HepG2 (cell line): ENCODE measurements at places on chromosomes 2 and 18.
A peak's percentile ranks its signal among the peaks of the same experiment; 100 is the strongest.

GRCh38 chr2:75523313-75524275, 37.1 kb downstream of the EVA1A start:
- DNase-seq = peak; percentile 100
- H3K4me1 ChIP-seq = peaks cover 100% of the 10 kb centered on the region
- no peaks in the 10 kb centered on the region for H3K27me3 ChIP-seq
- peak overlapping the region; percentile 59 for H3K4me3 ChIP-seq
- H3K27ac ChIP-seq = peak overlapping the region; percentile 92
- H3K36me3 ChIP-seq = peaks cover 36% of the 10 kb centered on the region

- H3K4me3 ChIP-seq = no peak overlapping the region
- no peak for DNase-seq
- peaks cover 5% of the 10 kb centered on the region; the same call in 1 of the 3 replicates for H3K27me3 ChIP-seq
- no peak overlapping the region for H3K27ac ChIP-seq
- H3K4me1 ChIP-seq = peaks cover 8% of the 10 kb centered on the region
Measured at GRCh38 chr2:205709319-205709718, 27.0 kb downstream of the NRP2 start.

- no peak for DNase-seq
- peak overlapping the region; percentile 96 for H3K27ac ChIP-seq
- H3K27me3 ChIP-seq = no peaks in the 10 kb centered on the region; the same call in 2 of the 3 replicates
- peak overlapping the region; percentile 82 for H3K4me3 ChIP-seq
- peaks cover 30% of the 10 kb centered on the region for H3K4me1 ChIP-seq
Measured at GRCh38 chr18:11906926-11907874, 917 bp downstream of the MPPE1 start.

GRCh38 chr2:236117401-236117800, 50.8 kb downstream of the GBX2 start:
- no peaks in the 10 kb centered on the region for H3K27me3 ChIP-seq
- no peak for DNase-seq
- H3K36me3 ChIP-seq = no peaks in the 10 kb centered on the region; the same call in 1 of the 2 replicates
- H3K27ac ChIP-seq = no peak overlapping the region
- peaks cover 30% of the 10 kb centered on the region for H3K4me1 ChIP-seq

DNA sequence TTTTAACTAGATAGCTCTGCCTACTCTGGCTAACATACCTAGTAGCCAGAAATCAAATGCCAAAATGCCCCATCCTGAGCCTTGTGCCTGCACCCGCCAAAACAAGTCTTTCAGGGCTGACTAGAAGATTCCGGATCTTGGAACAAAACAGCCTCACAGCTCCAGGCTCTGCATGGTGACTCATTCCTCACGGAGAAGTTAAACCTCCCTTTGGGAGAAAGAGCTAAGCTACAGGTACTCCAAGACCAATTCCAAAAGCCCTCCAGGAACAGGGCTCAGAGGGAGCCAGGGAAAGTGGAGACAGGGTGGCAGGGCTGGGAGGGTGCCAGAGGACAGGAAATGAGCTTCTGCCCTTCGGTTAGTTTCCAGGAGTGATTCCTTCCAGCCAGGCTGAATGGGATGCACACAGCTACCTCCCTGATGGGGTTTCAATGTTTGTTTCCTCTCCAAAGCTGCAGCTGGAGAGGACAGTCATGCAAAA, 295.6 kb downstream of the TNS1 start:
- no peak overlapping the region for H3K27ac ChIP-seq
- no peak for DNase-seq
- H3K4me1 ChIP-seq = no peaks in the 10 kb centered on the region
- H3K27me3 ChIP-seq = peaks cover 17% of the 10 kb centered on the region; the same call in 2 of the 3 replicates
- no peaks in the 10 kb centered on the region for H3K36me3 ChIP-seq

DNA sequence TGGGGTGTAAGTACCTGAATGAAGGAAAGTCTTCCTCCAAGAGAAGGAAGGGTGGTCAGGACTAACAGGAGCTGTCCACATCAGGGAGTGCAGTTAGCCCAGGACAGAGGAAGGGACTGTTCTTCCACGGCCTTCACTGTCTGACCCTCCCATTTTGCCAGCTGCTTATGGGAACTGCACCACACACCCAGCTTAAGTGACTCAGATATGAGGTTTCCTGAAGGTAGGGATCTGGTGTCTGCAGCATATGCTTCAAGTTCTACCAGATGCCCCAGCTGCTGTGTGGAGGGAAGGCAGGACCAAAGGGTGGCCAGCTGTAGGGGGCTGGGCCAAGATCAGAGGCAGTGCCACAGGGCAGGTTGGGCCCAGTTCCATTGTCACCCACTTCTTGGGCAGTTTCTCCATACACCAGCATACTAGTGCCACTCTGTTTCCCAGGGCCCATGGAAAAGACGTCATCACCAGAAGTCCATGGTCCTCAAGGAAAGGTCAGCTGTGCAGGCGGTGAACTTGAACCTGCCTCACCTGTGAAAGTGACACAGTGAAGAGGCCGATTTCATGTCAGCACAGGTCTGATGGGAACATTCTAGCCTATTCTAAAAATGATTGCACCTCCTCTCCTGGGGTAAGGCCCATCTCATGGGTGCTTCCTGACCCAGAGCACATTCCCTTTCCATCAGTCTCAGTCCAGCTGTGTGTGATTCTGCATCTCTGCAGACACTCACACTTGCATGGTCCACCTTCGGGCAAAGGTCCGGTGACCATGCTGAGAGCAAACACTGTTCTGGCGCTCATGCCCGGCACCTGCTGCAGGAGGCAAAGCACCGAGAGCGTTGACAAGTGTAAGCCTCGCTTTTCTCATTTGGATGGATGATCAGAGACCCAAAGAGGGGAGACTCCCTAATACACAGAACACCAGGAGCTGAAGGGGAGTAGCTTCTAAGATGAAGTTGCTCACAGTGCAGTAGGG, 68.0 kb downstream of the ACAA2 start:
- no peak for DNase-seq
- H3K27ac ChIP-seq = no peak overlapping the region
- no peak overlapping the region for H3K4me3 ChIP-seq

- no peak overlapping the region for H3K4me3 ChIP-seq
- H3K27ac ChIP-seq = no peak overlapping the region
- no peak for DNase-seq
- H3K36me3 ChIP-seq = no peaks in the 10 kb centered on the region
Measured at GRCh38 chr2:205776720-205777119, 94.4 kb downstream of the NRP2 start.

DNA sequence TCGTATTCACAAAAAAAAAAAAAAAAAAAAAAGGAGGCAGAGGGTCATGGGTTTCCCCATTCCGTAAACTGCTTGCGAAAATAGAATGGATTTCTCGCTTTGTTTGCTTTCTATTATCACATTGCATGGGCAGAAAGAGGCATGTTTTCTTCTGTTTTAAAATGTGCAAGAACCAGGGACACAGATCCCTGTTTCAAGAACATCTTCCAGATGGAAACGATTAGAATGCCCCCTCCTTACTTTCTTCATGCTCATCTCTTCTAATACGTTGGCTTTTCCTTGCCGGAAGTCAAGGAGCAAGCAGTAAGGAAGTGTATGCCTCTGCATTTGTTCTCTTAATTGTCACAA, 51.0 kb upstream of the ZNF516 start:
- peaks cover 6% of the 10 kb centered on the region; the same call in 1 of the 2 replicates for H3K4me1 ChIP-seq
- H3K27me3 ChIP-seq = peaks cover 14% of the 10 kb centered on the region
- no peak overlapping the region for H3K27ac ChIP-seq
- DNase-seq = no peak

DNA sequence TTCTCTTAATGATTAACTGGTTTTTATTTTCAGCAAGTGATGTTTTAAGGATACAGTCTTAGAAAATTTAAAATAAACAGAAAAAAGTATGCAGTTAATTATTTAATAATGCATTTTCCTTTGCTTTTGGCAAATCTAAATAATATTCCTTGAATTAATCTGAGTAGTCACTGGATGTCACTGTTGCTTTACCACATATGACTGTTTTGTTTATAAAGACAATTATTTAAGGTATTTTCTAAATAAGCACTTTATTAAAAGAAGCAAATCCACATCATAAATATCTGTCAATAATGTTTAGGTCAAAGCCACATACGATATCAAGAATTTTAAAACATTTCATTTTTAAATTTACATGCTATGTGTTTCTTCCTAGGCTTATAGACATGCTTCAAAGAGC, 40.6 kb upstream of the TFPI start:
- H3K4me1 ChIP-seq = no peaks in the 10 kb centered on the region
- DNase-seq = no peak
- no peaks in the 10 kb centered on the region for H3K27me3 ChIP-seq
- H3K36me3 ChIP-seq = no peaks in the 10 kb centered on the region

DNA sequence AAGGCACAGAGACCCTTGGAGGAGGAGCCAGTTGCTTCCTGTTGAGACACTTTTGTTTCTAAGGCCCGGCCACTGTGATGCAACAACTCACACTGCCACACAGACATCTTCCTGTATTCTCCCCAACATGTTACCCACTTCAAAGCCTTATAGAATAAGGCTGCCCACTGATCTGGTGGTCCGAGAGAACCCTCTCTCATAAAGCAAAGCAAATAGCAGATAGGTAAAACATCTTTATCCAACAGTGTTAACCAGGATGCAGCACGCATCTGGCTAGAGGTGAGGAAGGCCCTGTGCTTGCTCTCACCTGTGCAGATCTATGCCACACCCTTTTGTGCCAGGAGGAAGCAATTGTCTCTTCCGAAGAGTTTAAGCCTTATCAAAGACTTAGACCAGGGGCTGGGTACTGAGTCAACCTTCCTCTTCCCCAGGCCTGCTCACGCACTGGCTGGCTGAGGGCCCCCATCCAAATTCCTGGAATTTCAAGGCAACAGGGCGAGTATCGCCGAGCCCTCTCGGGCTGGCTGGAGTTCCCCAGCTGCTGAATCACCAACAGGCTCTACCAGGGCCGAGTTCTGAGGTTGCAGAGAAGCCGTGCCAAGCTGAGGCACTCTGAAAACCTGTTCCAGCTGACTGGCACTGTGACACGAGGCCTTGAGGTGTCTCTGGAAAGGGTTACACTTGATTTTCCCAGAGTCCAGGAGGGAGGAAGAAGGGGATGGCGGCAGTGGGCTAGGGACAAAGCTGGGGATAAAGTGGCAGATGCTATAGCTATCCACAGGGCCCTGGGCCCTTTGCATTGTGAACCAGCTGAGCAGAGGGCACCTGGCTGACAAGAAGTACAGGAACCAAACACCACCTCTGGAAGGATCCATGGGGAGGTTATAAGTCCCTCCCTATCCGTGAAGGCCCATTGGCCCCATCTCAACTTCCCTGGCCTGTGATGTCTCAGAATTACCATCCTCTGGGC, 29.3 kb downstream of the TGFA start:
- H3K4me1 ChIP-seq = peaks cover 51% of the 10 kb centered on the region
- no peaks in the 10 kb centered on the region for H3K36me3 ChIP-seq
- no peak overlapping the region for H3K27ac ChIP-seq
- no peaks in the 10 kb centered on the region for H3K27me3 ChIP-seq
- H3K4me3 ChIP-seq = no peak overlapping the region

- peaks cover 57% of the 10 kb centered on the region for H3K4me1 ChIP-seq
- H3K27me3 ChIP-seq = no peaks in the 10 kb centered on the region; the same call in 1 of the 2 replicates
- H3K4me3 ChIP-seq = no peak overlapping the region
Measured at GRCh38 chr18:8732442-8733360, 27.3 kb downstream of the MTCL1 start.

GRCh38 chr18:26215247-26215970, 10.8 kb upstream of the TAF4B start:
- no peak overlapping the region for H3K4me3 ChIP-seq
- H3K27me3 ChIP-seq = no peaks in the 10 kb centered on the region
- no peaks in the 10 kb centered on the region for H3K36me3 ChIP-seq
